Vagina (tissue), 2 donors: ENCODE measurements at places on chromosomes 5 and 9.

GRCh38 chr9:107983181-107983603 is 493.6 kb upstream of the KLF4 start:
- no peak overlapping the region for H3K4me3 ChIP-seq
- H3K4me1 ChIP-seq = peaks cover 17% of the 10 kb centered on the region
- no peak overlapping the region for H3K27ac ChIP-seq
- H3K36me3 ChIP-seq = no peaks in the 10 kb centered on the region

GRCh38 chr9:1978941-1979340 is 36.2 kb upstream of the SMARCA2 start:
- H3K4me1 ChIP-seq = peaks cover 23% of the 10 kb centered on the region
- H3K27me3 ChIP-seq = no peaks in the 10 kb centered on the region
- no peaks in the 10 kb centered on the region for H3K36me3 ChIP-seq
- DNase-seq = no peak
- peak overlapping the region; percentile 54 for H3K27ac ChIP-seq

DNA sequence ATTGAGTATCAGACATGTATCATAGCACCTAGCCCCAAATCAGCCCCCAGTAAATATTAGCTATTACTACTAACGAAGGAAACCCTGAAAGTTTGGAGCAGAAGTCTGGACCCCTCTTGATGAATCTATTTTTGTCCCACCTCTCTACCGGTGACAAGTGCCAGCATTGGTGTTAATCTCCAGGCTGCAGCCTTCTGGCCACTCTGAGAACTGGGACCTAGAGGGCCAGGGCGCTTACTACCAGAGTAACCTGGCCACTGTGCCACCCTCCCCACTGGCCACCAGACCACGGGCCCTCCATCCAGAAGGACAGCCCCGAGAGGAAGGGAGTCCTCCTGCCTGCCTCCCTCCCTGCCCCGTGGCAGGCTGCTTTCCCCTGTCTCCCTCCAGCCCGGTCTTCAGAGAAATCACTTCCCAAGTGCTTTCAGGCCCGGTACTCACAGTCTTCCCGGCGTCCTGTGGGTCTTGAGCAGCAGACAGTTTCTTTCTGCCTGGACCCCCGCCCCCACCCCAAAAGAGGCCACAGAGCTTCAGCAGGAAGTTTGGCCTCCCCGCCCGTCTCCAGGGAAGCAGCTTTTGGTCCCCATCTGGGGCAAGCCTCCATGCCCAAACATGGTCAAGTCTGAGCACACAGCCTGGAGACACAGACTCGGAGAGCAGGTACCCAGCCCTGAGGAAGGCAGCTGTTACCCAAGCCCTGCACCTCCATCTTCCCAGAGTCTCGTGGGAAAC is at the start of gene KCNMB1:
Gene KCNMB1, minus strand, starts transcription at position 550 of the 732 bp plus-strand sequence. CDS start 3,920 bp downstream, outside the sequence.
- H3K36me3 ChIP-seq = no peaks in the 10 kb centered on the region
- H3K4me1 ChIP-seq = no peaks in the 10 kb centered on the region
- no peaks in the 10 kb centered on the region for H3K27me3 ChIP-seq
- H3K4me3 ChIP-seq = peak within 1 kb of the TSS; percentile 29
- DNase-seq = no peak

DNA sequence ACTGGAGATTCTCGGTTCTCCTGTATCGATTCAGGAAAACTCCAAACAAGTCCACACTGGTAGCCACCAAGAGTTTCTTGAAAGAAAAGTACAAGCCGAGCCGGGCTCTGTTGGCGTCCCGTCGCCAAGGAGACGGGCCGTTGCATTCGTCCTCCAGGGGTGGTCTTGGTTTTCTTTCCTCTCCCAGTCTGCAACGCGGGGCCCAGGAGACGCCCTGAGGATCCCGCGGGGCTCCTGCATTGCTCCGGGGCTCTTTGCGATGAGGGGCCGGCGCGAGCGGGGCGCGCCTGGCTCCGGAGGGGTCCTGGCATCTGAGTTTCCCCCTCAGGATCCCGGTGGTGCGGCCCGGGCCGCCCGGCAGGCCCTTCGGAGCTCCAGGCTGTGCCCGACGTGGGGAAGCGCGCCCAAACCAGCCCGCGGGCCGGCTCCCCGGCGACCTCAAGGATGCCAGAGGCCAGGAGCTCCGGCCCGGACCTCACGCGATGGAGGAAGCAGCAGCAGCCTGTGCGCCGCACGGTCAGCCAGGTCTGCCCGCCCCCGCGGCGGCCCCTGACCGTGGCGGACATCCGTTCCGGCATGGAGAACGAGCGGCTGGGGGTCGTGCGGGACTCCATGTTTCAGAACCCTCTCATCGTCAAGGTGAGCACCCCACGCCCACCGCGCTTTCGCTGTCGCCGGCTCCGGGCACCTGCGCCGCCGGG is at the start of gene CFAP77:
Gene CFAP77, plus strand, starts transcription at position 384 of the 701 bp plus-strand sequence. Its CDS starts 61 bp downstream, at position 445.
- peak within 1 kb of the TSS; percentile 46 for H3K4me3 ChIP-seq
- H3K27me3 ChIP-seq = peaks cover 7% of the 10 kb centered on the region
- H3K27ac ChIP-seq = no peak within 1 kb of the TSS
- no peak for DNase-seq
- H3K4me1 ChIP-seq = peaks cover 43% of the 10 kb centered on the region
- H3K36me3 ChIP-seq = no peaks in the 10 kb centered on the region

DNA sequence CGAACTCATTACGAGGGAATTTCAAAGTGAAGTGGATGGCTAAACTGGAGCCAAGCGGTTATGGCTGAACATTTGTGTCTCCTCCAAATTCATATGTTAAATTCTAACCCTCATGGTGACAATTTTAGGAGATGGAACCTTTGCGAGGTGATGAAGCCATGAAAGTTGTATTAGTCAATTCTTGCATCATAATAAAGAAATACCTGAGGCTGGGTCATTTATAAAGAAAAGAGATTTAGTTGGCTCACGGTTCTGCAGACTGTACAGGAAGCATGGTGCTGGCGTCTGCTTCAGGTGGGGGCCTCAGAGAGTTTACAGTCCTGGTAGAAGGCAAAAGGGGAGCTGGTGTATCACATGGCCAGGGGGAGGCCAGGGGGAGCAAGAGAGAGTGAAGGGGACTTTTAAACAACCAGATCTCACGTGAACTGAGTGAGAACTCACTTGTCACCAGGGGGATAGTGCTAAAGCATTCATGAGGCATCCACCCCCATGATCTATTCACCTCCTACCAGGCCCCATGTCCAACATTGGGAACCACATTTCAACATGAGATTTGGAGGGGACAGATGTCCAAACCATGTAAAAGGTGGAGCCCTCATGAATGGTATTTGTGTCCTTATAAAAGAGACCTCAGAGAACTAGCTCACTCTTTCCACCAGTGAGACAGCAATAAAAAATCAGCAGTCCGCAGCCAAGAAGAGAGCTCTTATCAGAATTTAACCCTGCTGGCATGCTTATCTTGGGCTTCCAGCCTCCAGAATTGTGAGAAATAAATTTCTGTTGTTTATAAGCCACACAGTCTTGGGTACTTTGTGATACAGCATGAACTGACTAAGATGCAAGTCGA is 143.4 kb downstream of the MTRR start:
- H3K36me3 ChIP-seq = no peaks in the 10 kb centered on the region
- no peak overlapping the region for H3K27ac ChIP-seq
- no peaks in the 10 kb centered on the region for H3K4me1 ChIP-seq

DNA sequence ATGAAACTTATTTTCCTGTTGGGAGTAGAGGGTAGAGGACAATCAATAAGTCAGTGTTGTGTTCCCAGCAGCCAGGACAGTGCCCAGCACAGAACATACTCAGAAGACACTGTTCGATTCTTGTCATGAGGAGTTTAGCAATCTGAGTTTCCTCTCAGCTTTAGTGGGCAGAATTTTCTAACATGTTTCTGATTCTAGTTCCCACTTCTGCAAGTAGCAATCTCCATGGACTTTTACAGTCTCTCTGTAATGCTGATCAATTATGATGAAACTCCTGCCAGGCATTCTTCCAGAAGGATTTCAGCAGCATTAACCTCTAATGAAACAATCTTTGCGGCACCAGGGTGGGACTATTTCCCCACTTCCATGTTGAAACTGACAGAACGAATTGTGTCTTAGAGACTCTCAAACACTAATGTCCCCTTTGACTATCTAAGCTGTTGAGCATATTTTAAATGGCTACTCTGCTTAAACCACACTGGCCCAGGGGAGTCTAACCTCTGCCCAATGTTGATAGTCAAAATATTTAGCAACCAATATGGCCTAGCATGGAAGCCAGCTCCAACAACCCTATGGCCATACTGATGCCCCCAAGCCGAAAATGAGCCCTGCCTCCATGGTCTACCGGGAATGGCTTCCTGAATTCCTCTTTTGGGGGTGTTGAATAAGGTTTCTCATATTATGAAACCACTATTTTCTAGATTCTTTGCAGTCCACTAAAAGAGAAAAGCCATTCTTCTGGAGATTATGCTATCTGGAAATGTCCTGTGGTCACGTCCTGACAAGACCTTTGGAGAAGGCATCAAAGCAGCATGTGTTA is 484.3 kb downstream of the BNC2 start:
- no peaks in the 10 kb centered on the region for H3K36me3 ChIP-seq
- H3K27me3 ChIP-seq = no peaks in the 10 kb centered on the region

GRCh38 chr5:11075035-11075805 is 314.2 kb upstream of the DAP start:
- no peak overlapping the region for H3K4me3 ChIP-seq
- H3K4me1 ChIP-seq = no peaks in the 10 kb centered on the region
- H3K36me3 ChIP-seq = no peaks in the 10 kb centered on the region
- no peaks in the 10 kb centered on the region for H3K27me3 ChIP-seq
- no peak overlapping the region for H3K27ac ChIP-seq

- H3K27me3 ChIP-seq = no peaks in the 10 kb centered on the region
- no peaks in the 10 kb centered on the region for H3K36me3 ChIP-seq
Observed at GRCh38 chr9:80294955-80295354, 723.2 kb downstream of the TLE4 start.

- H3K36me3 ChIP-seq = no peaks in the 10 kb centered on the region
- H3K4me1 ChIP-seq = no peaks in the 10 kb centered on the region
- no peak overlapping the region for H3K27ac ChIP-seq
- no peak for DNase-seq
- no peak overlapping the region for H3K4me3 ChIP-seq
Observed at GRCh38 chr9:108889649-108890067, 27.6 kb downstream of the ACTL7A start.

- no peak for DNase-seq
- peak overlapping the region; percentile 87 for H3K27ac ChIP-seq
- no peaks in the 10 kb centered on the region for H3K36me3 ChIP-seq
- peak overlapping the region; percentile 52 for H3K4me3 ChIP-seq
Observed at GRCh38 chr5:81852291-81853029, 101.6 kb upstream of the SSBP2 start.

GRCh38 chr9:89811886-89812450 is 207.2 kb downstream of the GADD45G start:
- no peaks in the 10 kb centered on the region for H3K27me3 ChIP-seq
- peaks cover 10% of the 10 kb centered on the region for H3K4me1 ChIP-seq
- no peak overlapping the region for H3K4me3 ChIP-seq
- DNase-seq = peak; percentile 32
- no peaks in the 10 kb centered on the region for H3K36me3 ChIP-seq

DNA sequence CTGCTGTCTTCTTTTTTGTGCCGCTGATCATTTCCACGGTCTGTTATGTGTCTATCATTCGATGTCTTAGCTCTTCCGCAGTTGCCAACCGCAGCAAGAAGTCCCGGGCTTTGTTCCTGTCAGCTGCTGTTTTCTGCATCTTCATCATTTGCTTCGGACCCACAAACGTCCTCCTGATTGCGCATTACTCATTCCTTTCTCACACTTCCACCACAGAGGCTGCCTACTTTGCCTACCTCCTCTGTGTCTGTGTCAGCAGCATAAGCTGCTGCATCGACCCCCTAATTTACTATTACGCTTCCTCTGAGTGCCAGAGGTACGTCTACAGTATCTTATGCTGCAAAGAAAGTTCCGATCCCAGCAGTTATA is 17.1 kb downstream of the F2R start:
- DNase-seq = no peak
- H3K27me3 ChIP-seq = no peaks in the 10 kb centered on the region
- H3K4me3 ChIP-seq = no peak overlapping the region
- no peaks in the 10 kb centered on the region for H3K4me1 ChIP-seq

- H3K4me1 ChIP-seq = peaks cover 3% of the 10 kb centered on the region
- no peak overlapping the region for H3K4me3 ChIP-seq
- no peaks in the 10 kb centered on the region for H3K27me3 ChIP-seq
- peak; percentile 62 for DNase-seq
- H3K36me3 ChIP-seq = no peaks in the 10 kb centered on the region
Observed at GRCh38 chr5:78562714-78563330, 85.8 kb downstream of the LHFPL2 start.
